ENCODE measurements at places on chromosomes 3 and 15.
A peak's percentile ranks its signal among the peaks of the same experiment; 100 is the strongest.

DNA sequence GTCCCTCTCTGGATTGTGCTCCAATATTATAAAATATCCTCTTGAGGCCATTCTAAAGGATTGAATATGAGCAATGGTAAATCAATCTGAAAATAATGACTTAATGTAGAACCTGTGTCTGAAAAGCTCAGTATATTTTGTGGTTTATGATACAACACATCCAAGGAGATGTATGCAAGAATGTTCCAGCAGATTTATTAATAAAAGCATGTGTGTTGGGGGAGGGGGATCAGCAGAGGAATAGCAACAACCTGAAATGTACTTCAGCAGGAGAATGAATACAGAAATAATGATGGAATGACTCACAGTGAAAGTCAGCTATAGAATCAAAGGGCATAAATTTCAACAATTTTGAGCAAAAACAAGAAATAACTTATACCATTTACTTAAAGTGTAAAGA, 56.7 kb upstream of the NUDT16 start:
- DNase-seq: no peak

GRCh38 chr3:172249039-172249438, 199.2 kb downstream of the GHSR start:
- DNase-seq: no peak

DNA sequence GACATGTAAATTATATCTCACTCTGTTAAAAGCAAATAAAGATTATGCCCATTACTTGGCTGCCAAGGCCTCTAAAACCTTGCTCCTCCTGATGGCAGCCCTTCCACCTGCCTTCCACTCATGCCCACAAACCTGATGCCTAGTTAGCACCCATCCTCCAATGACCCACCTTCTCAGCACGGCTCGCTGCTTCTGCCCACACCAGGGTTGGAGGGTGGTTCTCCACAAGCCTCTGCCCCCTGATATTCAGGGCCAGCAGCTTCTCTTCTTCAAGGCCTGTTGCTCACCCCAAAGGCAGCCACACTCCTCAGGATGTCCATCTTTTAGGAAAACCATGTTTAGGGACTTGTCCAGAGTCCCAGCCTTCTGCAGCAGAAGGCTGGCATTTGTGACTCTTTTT, 263.4 kb upstream of the TLE3 start:
- no peak for DNase-seq

DNA sequence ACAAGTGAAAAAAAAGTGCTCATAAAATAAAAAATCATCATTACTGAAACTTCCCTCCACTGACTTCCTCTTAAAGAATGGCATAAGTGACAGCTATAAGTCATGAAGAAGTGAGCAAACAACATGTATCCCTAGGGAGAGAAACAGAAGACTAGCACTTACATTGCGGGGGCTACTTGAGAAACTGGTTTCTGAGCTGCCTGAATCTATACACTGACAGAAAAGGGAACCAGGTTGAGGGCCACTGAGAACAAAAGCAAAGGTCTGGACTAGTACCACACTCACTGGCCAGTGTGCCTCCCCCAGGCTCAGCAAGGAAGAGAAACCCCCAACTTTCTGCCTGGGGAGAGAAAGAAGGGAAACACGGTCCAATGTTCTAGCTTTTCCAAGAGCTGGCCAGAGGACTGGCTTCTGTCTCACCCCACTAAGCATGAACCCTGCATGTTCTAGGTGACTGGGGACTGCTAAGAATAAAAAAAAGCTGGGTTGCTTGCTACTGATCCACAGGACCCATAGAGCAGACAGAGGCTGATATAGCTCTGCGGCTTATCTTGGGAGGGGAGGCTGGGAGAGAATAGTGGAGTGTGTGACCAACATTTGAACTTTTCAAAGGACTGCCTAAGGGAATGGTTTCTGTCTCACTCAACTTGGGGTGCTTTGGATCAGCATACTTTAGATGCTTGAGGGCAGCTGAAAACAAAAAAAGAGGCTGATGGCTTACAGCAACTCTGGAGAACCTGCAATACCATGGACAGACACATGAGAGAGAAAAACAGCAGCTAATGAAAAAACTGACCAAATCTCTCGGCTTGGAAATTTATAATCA, 8.1 kb downstream of the RAD18 start:
- DNase-seq: no peak

DNA sequence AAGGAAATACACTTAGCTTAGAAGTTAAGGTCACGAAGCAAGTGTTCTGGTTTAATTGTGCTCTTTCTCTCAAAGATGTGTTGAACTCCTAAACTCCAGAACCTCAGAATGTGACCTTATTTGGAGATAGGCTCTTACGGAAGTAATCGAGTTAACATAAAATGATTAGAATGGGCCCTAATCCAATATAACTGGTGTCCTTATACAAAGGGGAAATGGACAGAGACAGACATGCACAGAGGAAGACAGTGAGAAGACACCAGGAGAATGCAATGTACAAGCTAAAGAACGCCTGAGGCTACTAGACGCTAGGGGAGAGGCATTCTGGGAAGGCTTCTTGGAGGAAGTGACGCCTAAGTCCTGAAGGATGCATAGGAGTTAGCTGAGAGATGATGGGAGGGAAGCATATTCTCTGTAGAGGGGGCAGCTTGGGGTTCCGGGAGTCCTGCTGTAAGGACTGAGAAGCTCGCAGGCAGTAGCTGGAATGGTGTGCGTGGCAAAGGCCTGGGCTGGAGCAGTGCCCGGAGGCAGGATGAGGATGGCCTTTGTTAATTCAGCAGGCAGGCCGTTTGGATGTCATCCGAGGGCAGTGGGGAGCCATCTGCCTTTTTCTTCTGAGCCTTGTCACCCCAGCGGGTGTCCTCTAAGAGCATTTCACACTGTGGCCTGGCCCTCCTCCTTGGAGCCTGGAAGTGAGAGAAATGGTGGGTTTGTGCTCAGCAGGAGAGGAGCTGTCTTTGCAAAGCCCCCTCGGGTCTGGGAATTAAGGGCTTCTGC, 513.4 kb downstream of the SHQ1 start:
- DNase-seq: peak; percentile 44
